ENCODE measurements at places on chromosomes 6 and 20.

- DNase-seq = no peak
Observed at GRCh38 chr6:26223228-26223627, 136.0 kb downstream of the HFE start.

GRCh38 chr20:10828180-10828579 lies 154.4 kb upstream of the JAG1 start:
- DNase-seq = no peak

DNA sequence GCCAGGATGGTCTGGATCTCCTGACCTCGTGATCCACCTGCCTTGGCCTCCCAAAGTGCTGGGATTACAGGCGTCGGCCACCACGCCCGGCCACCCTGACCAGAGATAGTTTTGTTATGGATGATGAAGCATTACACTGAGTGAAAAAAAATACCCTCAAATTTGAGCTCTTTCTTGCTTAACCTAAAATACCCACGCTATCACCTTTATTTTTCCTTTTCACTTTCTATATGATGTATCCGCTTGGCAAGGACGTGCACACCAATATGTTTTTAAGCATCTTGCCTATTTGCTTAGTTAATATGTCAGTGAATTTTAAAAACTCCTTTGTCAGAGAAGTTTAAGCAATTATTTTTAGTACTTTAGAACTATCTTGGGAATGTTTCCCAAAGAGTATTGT lies 150.4 kb downstream of the INSM1 start:
- DNase-seq = no peak

DNA sequence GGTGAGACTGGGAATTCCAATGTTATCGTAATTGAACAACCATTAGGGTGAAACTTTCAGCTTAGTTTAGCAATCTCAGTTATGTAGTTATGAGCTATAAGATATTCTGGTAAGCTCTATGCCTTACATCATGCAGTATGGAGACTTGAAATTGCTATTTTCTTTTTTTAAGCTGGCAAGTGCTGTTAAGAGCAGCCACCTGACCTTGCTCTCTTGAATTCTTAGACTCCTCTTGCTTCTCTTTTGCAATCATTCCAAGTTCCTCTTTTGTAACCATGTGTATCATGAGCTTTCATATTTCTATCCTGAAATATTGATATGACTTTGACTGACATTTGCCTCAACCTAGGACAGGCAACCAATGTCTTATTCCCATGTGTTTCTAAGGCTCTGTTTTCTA lies 446.3 kb upstream of the SLC35B3 start:
- no peak for DNase-seq

- no peak for DNase-seq
Observed at GRCh38 chr6:161066511-161066910, 74.9 kb downstream of the MAP3K4 start.

DNA sequence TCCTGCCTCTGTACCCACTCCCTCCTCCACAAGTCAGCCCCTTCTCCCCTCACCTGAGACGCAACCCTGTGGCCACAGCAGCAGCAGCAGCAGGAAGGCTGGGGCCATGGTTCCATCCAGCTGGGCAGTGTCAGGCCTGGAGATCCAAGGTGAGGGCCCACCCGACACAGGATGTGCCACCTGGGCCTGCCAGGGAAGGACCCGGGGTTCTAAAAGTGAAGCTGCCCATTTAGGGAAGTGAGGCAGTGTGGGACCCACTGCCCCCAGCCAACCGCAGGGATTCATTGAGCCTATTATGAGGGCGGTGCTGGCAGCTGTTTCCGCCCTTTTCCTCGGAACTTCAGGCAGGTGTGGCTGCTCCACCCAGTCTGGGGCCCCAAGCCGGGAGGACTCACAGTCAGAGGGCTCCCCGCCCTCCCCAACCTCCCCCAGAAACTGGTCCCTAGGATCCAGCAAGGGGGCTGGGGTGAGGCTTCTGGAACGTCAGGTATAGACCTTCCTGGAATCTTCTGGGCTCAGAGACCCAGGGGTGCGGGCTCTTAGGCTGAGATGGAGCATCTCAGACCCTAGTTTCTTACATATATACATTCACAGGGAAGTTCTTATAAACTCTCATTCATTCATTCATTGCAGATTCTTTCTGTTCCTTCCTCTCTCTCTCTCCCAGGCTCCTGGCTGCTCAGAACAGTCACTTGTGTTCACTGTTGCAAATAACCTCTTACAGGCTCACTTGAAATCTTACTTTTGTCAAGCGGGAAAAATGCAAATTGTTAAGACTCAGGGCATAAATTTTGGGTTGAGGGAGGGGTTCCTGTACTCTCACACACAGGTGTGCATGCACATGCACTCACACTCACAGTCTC lies at the start of gene TREML2:
Gene TREML2, minus strand, starts transcription at position 249 of the 863 bp plus-strand sequence. Its CDS starts 141 bp downstream, at position 108.
- DNase-seq = no peak

DNA sequence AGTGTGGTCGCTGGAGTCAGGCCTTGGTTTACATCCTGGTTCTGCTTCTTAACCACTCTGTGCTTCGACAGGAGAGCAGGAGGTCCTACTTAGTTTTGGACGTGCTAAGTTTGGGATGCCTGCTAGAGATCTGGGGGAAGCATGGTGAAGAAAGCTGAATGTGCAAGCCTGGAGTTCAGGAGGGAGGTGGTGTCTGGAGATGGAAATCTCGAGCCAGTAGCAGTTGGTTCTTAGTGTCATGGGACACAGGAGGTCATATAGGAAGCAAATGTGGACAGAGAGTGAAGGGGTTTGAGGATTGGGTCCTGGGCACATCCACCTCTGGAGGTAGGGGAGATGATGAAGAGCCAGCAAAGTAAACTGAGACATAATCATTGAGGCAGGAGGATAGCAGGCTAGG lies 131.4 kb downstream of the SYCP2 start:
- DNase-seq = no peak

DNA sequence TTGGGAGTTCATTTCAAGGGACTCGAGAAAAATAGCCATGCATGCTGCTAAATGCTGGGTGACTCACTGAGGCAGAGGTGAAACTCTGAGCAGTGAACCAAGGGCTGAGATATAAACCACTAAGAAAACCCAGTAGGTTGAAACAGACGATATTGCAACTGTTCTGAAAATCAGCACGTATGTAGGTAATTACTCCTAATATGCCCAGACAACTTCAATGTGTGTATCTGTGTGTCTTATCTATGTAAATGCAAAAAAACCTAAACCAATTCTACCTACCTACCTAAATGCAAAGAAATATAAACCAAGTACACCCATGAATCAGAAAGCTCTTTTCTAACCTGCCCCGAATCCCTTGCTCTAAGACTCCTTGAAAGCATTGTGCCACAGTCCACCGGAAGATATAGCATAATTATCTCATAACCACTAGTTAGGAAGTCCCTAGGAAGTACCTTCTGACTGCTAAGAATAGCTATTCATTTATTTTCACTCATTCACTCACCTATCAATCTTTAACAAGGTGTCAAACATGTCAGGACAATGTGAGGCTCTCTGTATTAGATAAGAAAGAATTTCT lies 458.7 kb upstream of the RUNX2 start:
- DNase-seq = no peak

- DNase-seq = no peak
Observed at GRCh38 chr6:144681334-144681733, 396.2 kb downstream of the UTRN start.

DNA sequence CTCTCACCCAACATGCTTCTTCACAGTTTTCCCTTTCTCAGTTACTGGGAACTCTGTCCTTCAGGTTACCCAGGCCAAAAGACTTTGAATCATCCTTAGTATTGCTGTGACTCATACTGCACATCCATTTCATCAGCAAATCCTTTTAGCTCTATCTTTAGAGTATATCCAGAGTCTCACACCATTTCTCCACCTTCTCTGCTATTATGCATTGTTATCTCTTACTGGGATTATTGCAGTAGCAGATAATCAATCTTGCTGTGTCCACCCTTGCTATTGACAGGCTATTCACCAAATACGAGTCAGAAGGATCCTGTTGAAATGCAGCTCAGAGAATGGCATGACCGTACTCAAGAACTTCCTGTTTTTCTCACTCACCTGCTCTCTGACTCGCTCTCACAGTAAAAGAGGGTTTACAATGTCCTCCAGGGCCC lies 57.3 kb downstream of the BCKDHB start:
- no peak for DNase-seq

DNA sequence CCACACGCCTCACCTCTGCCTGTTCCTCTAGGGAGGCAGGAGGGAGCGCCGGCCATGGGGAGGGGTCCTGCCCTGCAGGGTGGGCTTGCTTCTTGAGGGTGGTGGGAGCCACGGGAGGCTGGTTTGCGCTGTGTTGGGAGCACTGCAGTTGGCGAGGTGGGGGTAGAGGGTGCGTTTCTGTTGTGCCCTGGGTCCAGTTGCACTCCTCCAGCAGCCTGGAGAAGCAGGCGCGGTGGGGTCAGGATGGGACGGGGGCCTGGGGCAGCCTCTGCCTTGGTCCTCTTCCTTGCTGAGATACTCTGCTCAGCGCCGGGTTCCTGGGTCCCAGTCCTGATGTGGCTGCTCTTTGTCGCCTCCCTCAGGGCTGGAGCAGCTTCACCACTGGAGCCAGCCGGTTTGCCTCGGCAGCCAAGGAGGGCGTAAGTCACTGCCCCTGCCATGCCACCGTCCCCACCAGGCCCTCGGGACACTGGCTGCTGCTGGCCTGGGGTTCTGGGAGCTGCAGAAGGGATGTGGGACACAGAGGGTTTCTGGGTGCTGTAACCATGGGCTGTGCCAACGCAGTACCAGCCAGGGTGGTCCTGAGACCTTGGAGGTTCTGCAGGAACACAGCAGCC lies 8.4 kb downstream of the ARFGAP1 start:
- DNase-seq = no peak

DNA sequence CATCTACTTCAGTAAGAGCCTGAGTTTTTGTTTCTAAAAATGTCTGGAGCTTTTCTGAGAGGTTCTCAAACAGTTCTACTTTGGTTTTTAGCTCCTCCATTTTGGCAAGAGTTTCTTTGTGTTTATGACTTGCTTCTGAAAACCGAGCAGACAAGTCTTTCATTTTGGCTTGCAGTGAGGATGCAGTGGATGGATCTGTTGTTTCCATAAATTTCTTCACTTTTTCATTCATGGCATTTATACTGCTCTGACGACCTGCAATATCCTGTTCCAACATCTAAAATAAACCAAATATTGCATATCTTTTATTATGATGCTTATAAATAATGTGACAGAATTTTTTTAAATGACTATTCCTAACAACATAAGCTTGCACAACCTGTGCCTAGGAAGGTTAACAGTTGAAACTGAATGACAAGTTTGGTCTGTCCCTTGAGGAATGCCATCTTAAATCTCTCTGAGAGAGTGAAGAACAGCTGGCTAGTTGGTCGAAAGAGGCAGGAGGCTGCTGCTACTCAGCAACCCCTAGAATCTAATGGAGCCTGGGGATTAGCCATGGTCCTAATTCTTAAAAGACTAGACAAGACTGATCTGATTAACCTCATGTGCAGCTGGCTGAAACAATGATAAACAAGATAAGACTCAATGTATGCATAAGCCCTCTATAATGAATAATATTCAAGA lies 69.8 kb downstream of the DST start:
- DNase-seq = no peak

GRCh38 chr20:17023036-17023435 lies 203.8 kb upstream of the PCSK2 start:
- DNase-seq = no peak

- no peak for DNase-seq
Observed at GRCh38 chr6:7644417-7644816, 54.4 kb downstream of the SNRNP48 start.

GRCh38 chr6:140858381-140858971 lies 1274.2 kb upstream of the GJE1 start:
- DNase-seq = no peak

DNA sequence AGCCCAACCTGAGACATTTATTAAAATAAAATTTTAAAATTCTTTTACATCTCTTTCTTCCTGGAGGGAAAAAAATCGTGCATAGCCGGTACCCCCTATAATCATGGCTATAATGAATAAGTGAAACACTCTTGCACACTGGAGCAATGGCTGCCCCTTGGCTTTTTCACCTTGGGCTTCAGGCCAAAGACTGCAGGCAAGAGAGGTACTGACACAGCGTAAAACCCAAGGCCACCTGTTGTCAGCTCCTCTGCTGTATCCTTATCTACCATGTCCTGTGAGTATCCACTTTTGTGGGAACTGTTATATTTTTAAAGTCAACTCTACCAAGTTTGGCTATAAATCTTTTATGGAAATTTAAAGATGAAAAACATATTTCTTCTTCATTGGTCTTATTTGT lies 23.0 kb upstream of the LY86 start:
- DNase-seq = no peak

DNA sequence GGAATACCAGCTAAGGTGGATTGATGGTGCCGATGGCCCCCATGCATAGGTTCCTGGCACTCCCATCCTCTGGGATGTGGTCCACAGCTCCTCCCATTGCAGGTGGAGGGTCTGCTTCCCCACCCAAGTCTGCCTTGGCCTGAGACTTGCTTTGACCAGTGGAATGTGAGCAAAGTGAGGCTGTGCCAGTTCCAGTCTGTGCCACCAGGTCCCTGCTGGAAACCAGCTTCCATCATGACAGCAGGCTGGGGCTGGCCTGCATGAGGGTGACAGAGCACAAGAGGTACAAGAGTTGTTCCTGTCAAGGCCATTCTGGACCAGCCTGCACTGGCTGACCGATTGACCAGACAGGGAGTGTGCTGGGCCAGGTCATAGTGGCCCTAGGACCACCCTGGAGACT lies 27.0 kb upstream of the CCR6 start:
- DNase-seq = no peak

GRCh38 chr6:158481690-158482473 lies 78.0 kb upstream of the TMEM181 start:
- DNase-seq = no peak

DNA sequence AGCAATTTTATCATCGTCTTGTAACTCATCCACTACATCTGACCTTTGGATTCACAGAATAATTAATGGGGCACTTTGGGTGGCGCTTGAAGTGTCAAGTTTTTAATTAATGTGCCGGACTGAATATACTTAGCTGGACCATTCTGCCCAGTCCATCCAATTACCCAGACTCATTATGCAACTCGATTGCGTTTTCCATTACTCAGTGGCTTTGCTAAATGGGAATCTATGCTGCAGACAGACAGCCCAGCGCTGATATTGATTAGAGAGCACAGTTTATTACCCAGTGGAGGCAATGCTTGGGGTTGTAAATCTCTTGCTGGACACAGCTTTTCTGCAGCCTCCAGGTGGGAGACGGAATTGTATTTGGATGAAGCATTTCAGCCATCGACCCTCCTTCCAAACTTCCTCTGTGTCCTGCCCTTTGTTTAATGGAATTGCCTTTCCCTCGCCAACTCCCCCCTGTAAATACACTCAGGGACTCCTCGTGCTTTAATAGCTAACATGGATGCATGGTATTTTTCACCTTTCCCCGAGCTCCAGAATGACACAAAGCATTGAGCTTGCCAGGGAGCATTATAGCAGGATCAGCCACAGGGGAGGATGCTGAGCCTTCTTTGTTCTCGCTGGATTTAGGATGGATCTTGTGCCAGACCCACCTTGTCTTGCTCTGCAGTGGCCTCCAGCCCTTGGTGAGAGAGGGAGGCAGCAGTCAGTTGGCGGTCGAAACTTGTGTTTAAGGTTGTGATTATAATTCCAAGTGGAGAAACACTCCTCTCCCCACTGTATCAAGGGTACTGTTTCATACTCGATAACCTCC lies 59.7 kb downstream of the EDN3 start:
- DNase-seq = no peak

- no peak for DNase-seq
Observed at GRCh38 chr6:10250655-10251220, 164.1 kb downstream of the TFAP2A start.

GRCh38 chr6:62652692-62653328 lies 366.8 kb upstream of the KHDRBS2 start:
- DNase-seq = no peak

GRCh38 chr6:32192608-32193039 lies at the start of gene GPSM3:
GPSM3 (minus strand) TSS chr6:32192643; CDS start chr6:32192513, 130 bp downstream.
- peak; percentile 42 for DNase-seq
